AG04450 (cell line): ENCODE measurements at places on chromosomes 13 and 19. TPM values are rescaled to one million over a fixed set of nuclear protein-coding genes. Genes with fewer than 3 reads are reported as not detected.

Gene TLE6
- polyA plus RNA-seq, result 0.51 and 0.72 TPM in 2 replicates

Gene FUT6
- polyA plus RNA-seq, result not detected in 2 replicates

Gene DENND1C
- polyA plus RNA-seq, result not detected in 2 replicates

Gene ZNF440
- polyA plus RNA-seq, result 4.9 and 6.3 TPM in 2 replicates

Gene KLK14
- not detected in 2 replicates for polyA plus RNA-seq

Gene FGF21
- not detected in 2 replicates for polyA plus RNA-seq

Gene ING1
- 8.7 TPM in 2 replicates for polyA plus RNA-seq

Gene ITGBL1
- 12.7 and 17.1 TPM in 2 replicates for polyA plus RNA-seq

Gene SPIB
- polyA plus RNA-seq, result not detected in 2 replicates

Gene APOC4
- polyA plus RNA-seq, result not detected in 2 replicates

Gene IL4I1
- polyA plus RNA-seq, result 0.30 and 0.92 TPM in 2 replicates

Gene ZNF541
- not detected in 2 replicates for polyA plus RNA-seq

Gene MYPOP
- polyA plus RNA-seq, result 1.4 and 1.6 TPM in 2 replicates

Gene PROZ
- polyA plus RNA-seq, result not detected in 2 replicates

Gene TNNI3
- 0.20 and 0.21 TPM in 2 replicates for polyA plus RNA-seq

Gene OR10H1
- polyA plus RNA-seq, result not detected in 2 replicates

Gene DNAJC15
- polyA plus RNA-seq, result 45.3 and 48.6 TPM in 2 replicates

Gene ATP4B
- not detected in 2 replicates for polyA plus RNA-seq

Gene TMEM272
- polyA plus RNA-seq, result not detected in 2 replicates

Gene CIC
- 2.9 and 4.2 TPM in 2 replicates for polyA plus RNA-seq

Gene ACP7
- polyA plus RNA-seq, result not detected in 2 replicates

Gene PRR22
- 0.16 and 0.17 TPM in 2 replicates for polyA plus RNA-seq

Gene C2CD4C
- 0.05 TPM in 1 of 2 replicates, not detected in the other for polyA plus RNA-seq

Gene KLK15
- not detected in 2 replicates for polyA plus RNA-seq

Gene FREM2
- polyA plus RNA-seq, result under 0.01 TPM in 1 of 2 replicates, not detected in the other

Gene FBXW9
- polyA plus RNA-seq, result 4.8 and 7.2 TPM in 2 replicates

Gene PIBF1
- polyA plus RNA-seq, result 8.1 and 11.9 TPM in 2 replicates

Gene CD177
- 0.19 and 0.41 TPM in 2 replicates for polyA plus RNA-seq

Gene KANK2
- 83.2 and 147 TPM in 2 replicates for polyA plus RNA-seq
